ENCODE measurements at places on chromosomes 2 and 18. TPM values are rescaled to one million over a fixed set of nuclear protein-coding genes. Genes with fewer than 3 reads are reported as not detected.

- no peak for DNase-seq
Observed at GRCh38 chr2:219448776-219449341, 14.2 kb downstream of the SPEG start.

DNA sequence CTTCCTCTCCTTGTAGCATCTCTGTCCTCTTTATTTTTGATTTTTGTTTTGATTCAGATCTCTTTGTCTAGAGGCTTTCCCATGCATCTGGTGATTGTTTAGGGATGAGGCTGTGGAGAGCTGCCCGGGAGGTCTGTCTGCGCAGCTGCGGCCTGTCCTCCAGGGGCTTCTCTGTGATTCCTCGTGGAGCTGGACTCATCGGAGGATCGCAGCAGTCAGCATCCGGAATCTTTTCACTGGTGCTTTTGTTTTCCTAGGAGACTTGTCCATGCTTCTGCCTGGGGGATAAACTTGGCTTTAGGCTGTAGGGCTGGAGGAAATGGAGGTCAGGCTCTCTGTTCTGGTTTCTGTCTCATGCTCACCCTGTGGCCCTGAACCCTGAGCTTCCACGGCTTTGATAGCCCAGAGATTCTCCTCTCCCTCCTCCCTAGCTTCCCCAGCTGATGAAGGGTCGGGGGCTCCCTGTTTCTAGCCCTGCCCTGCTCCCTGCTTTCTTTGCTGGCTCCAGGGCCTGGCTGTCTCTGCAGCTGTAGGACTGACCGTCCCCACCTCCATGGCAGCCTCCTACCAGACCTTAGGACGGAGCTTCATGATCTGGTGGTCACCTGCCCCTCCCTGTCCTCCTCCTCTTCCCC, 35.5 kb downstream of the ZNF532 start:
- DNase-seq = no peak

DNA sequence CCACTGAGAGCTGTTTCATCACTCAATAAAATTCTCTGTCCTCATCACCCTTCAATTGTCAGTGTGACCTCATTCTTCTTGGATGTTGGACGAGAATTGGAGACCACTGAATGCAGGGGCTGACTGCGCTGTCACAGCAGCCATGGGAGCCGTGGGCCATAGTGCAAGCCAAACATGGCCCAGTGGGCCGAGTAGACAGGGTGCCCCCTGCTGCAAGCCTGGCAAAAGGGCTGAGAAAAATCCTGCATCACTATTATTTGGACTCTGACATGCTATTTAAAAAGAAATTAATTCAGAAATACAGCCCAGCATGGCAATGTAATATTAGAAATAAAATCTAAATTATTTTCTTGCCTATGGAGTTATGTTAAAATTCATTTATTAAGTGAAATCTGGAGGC, 67.8 kb upstream of the FAM98A start:
- DNase-seq = no peak

GRCh38 chr2:48131539-48132270, 225.4 kb upstream of the FBXO11 start:
- no peak for DNase-seq

- DNase-seq = no peak
Observed at GRCh38 chr2:98188351-98189046, 101.5 kb downstream of the VWA3B start.

DNA sequence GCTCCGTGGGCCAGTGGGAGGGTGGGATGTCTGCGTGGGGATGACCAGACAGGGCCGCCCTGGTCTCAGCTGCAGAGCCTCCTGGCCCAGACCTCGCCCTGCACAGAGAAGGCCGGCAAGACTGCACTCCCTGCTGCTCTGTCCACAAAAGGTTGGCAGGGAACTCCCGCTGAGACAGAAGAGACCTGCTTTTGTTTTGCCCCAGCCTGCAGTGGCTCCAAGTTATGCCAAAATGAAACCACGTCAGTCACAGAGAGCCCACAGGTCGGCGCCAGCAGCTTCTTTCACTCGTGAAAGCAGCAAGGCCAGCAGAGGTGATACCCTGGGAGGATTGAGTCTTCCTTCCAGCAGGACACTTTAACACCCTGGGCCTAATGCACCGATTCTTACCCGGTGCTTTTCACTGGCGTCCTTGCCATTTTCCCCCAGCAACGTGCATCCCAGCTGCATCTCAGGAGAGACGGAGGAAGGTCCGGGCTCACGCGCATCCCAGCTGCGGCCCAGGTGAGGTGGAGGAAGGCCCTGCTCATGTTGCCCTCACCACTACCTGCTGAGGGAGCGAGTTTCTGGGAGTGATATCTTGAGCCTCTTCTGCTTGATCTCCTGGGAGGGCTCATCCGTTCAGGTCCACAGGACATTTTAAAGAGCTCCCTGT, 22.1 kb upstream of the CTDP1 start:
- no peak for DNase-seq

DNA sequence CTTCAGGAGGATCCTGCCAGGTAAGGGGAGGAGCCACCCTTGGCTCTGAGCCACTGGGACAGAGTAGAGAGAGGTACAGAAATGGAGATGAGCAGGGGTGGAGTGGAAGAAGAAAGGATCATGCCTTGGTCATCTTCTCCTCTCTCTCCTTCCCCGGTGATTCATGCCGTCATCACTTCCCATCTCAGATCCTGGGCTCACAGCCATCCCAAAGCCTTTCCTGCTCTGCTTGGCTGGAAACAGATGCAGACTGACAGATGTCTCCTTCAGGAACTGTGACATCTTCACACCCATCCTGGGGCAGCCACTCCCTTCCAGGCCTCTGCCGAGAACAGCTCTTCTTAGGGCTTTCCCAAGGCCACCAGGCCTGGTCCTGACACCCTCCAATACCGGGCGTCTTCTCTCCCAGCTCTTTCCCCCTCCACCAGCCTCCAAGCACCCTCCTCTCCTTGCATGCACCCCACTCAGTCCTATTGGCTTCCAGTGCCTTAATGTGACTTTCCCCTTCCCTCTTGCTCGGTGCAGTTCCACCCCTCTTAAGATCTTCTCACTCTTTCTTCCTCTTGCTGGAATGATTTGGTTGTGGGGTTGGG, 58.3 kb upstream of the TNP1 start:
- DNase-seq = peak; percentile 27

GRCh38 chr2:163490281-163490680, 245.5 kb downstream of the FIGN start:
- DNase-seq = no peak

- no peak for DNase-seq
Observed at GRCh38 chr2:16716944-16717343, 51.3 kb upstream of the CYRIA start.

GRCh38 chr2:71465356-71465755, 12.0 kb downstream of the DYSF start:
- no peak for DNase-seq

- DNase-seq = no peak
Observed at GRCh38 chr18:35413163-35413511, 36.0 kb upstream of the ZNF396 start.

GRCh38 chr2:138333121-138333520, 168.4 kb upstream of the SPOPL start:
- no peak for DNase-seq

- no peak for DNase-seq
Observed at GRCh38 chr18:78645216-78645615, 334.4 kb upstream of the SALL3 start.

Gene CABYR
- 11.4 TPM for total RNA-seq

Gene ATP6V1B1
- total RNA-seq = 0.77 TPM

Gene MYO3B
- total RNA-seq = not detected

Gene POTEI
- 0.16 TPM for total RNA-seq

Gene UGT1A6
- not detected for total RNA-seq

Gene ADI1
- 42.6 TPM for total RNA-seq

Gene CPLX4
- total RNA-seq = not detected

Gene MALL
- 114 TPM for total RNA-seq

Gene CLEC4F
- total RNA-seq = not detected
